Placental epithelial cell (primary cell): ENCODE measurements at places on chromosomes 1 and 21. TPM values are rescaled to one million over a fixed set of nuclear protein-coding genes. Genes with fewer than 3 reads are reported as not detected.

OR2AK2 gene
- not detected in 2 replicates for total RNA-seq

DIO1 gene
- not detected in 2 replicates for total RNA-seq

CD1E gene
- not detected in 2 replicates for total RNA-seq

SIPA1L2 gene
- 2.7 and 4.9 TPM in 2 replicates for total RNA-seq

ANXA9 gene
- 0.39 and 2.0 TPM in 2 replicates for total RNA-seq

USP1 gene
- total RNA-seq = 18.8 and 19.7 TPM in 2 replicates

TBCE gene
- 15.3 and 19.2 TPM in 2 replicates for total RNA-seq

BMP8B gene
- total RNA-seq = not detected in 2 replicates

AXDND1 gene
- total RNA-seq = 0.79 and 0.87 TPM in 2 replicates

DNM3 gene
- total RNA-seq = 2.0 TPM in 2 replicates

SLC6A17 gene
- total RNA-seq = under 0.01 TPM in 1 of 2 replicates, not detected in the other

LCE3E gene
- total RNA-seq = not detected in 2 replicates
